ENCODE measurements at places on chromosomes 2 and 18. TPM values are rescaled to one million over a fixed set of nuclear protein-coding genes. Genes with fewer than 3 reads are reported as not detected.

FBXO36 gene
- total RNA-seq = 2.6 TPM

DDX1 gene
- total RNA-seq = 71.2 TPM

IL1B gene
- 4.1 TPM for total RNA-seq

CLEC4F gene
- 0.10 TPM for total RNA-seq
